ENCODE measurements at places on chromosomes 12 and 14.

DNA sequence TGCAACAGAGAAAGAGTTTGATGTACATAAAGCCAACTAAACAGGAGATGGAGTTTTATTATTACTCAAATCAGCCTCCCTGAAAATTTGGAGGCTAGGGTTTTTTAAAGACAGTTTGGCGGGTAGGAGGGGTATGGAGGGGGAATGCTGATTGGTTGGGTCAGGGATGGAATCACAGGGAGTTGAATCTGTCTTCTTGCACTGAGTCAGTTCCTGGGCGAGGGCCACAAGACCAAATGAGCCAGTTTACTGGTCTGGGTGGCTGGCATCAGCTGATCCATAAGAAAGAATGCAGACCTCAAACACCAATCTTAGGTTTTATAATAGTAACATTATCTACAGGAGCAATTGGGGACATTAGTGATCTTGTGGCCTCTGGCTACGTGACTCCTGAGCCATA is 64.9 kb downstream of the RIN3 start:
- no peak for DNase-seq

GRCh38 chr12:4116251-4117111 is 157.1 kb upstream of the CCND2 start:
- DNase-seq = no peak

DNA sequence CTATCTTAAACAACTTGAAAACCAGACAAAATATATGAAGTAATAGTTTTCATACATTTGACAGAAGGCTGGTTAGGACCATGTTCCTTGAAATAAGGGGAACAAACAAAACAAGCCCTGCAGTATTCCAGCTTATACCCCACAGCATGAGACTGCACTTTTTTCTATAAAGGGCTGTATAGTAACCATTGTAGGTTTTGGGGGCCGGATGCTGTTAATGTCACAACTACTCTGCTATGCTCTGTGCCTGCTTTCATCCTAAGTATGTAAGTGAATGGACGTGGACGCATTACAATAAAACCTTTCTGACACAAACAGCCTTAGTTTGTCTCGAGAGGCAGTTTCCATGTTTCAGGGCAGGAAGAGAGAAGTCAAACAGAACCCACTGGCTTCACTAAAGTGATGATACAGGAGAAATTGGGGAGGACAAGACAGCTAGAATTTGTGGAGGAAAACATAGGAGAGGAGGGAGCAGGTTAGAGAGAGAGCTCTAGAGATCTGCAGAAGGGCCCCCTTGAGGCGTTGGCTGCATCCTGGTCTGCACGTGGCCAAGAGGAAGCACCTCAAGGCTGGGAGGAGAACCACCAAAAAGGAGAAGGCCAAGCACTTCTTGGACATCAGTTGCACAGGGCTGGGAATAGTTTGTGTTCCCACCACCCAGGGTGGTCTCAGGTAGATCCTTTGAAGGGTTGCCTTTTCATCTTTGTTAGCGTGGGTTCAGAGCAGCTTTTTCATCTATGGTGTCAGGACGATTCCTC is 63.7 kb downstream of the TRAF3 start:
- no peak for DNase-seq

GRCh38 chr12:8475508-8476203 is 19.9 kb downstream of the CLEC6A start:
- no peak for DNase-seq

GRCh38 chr12:106986135-106986534 is 811 bp downstream of the MTERF2 start:
- DNase-seq = no peak

DNA sequence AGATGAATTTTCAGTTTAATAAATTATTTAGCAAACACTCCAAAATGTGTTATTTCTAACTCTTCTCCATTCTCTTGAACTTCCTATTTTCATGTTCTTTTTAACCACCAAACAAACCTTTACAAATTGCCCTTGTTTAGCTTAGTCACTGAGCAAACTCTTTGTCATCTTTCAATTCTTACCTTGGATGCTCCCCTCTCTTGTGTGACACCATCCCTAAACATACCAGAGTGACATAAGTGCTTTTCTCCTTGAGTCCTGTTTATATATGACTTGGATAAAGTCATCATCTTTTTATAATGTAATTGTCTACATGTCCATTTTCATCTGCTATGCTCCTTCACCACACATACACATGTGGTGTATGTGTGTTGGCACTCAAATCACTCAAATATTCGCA is 3.4 kb upstream of the TMEM19 start:
- DNase-seq = no peak

- no peak for DNase-seq
Measured at GRCh38 chr14:72644038-72644437, 249.9 kb downstream of the DPF3 start.

- DNase-seq = no peak
Measured at GRCh38 chr12:4383304-4383865, 3.9 kb upstream of the FGF23 start.

DNA sequence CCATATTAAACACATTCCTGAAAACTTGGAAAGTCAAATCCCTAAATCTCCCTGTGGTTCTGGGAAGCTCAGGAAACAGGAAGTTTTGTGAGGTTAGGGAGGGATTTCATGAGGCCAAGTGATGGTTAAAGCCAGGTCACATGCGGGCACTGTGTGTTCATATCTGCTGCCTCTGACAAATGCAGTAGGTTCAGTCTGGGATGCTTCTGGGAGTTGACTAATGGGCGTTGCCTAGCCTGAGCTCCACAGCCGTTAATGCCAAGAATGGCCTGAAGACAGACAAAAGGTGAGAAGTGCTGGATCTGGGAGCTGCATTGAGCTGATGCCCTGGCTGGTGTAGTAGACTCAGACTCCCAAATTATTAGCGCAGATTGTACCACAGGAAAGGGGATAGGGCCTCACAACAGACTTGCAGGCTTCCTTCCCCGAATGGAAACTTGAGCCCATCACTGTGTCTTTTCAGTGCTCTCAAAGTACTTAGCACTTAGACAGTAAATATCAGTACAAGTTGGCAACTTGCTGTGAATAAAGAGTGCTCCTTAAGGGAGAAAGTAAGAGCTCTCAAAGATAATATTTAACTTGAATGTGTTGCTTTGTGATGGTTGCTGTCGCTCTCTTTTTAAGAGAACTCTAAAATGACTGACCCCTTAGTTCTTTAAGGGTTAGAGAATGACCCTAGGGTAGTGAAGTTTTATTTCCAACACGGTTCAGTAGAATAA is 17.3 kb downstream of the GSG1 start:
- DNase-seq = no peak

DNA sequence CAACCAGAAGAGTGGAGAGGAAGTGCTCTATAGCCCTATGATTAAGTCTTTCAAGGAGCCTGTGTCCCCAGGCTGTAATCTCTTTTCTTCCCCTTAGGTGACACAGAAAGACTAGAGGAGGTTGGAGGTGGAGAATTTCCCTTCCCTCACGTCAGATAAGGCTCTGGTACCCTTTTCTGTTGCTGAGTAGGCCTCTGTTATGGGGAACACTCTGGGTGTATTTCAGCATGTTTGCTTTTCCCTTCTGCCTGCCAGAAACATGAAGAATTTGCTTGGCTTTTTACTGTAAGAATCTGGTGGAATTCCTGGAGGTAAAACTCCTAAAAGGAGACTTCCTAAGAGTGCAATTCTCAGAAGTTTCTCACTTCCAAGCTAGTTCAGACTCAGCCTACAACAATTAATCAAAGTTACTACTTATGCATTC is 58.3 kb downstream of the SIX1 start:
- DNase-seq = no peak

GRCh38 chr14:61418746-61419145 is 97.4 kb downstream of the PRKCH start:
- DNase-seq = no peak

- DNase-seq = no peak
Measured at GRCh38 chr12:57739387-57739786, 845 bp upstream of the AGAP2 start.

DNA sequence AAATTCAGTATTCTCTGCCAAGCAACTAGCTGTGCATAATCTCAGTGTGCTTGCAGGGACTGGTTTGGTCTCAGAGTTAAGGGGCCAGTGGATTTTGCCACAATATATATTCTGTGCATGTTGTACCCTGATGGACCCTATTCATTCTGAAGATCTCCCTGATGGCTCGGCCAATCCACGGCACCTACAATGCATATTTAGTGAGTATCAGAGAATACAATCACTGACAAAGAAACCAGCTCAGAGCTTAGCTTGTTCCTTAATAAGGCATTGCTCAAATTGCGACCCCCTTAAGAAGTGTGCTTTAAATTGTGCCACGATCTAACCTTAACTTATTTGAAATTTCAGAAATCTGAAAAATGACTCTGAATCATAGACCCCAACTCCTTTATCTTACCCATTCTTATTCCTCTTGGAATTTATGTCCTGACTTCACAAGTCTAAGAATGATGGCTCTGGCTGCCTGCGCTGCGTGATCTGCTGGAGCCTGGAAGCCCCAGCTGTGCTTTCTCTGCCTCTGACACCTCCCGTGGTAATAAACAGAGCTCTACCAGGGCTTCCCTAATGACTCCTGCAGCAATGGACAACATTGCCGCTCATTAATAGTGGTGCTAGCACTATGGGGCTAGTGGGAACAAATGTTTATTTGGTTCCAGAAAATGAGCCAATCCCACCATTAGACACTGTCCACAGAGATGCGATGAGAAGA is 9.0 kb upstream of the DCAF4 start:
- no peak for DNase-seq

- DNase-seq = no peak
Measured at GRCh38 chr14:23118506-23119362, at the start of gene CEBPE. TSS of gene CEBPE (minus strand) at chr14:23119255. CDS start at chr14:23119091, 164 bp downstream.

GRCh38 chr12:130588696-130589539 is 127.2 kb downstream of the RIMBP2 start:
- no peak for DNase-seq
